Ascending aorta (tissue), 2 donors: ENCODE measurements at places on chromosomes 4 and X. TPM values are rescaled to one million over a fixed set of nuclear protein-coding genes. Genes with fewer than 3 reads are reported as not detected.

DNA sequence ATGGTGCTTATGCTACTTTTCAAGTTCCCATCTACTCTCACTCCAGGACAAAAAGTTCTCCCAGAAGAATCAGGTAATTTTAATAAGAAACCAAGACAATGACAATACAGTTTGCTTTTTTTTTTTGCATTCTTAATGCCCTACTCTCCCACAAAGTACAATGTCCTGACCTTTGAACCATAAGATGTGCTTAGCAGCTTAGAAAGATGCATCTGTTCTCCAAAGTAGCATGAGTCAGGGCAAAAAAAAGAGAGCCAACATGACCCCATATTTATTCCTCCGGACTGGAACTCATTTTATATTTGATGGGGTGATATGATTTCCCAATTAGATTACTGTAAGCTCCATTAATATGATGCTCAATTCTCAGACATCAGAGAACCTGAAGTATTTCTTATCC, 16.5 kb upstream of the PDCL2 start:
- no peak for DNase-seq
- H3K4me1 ChIP-seq, result no peaks in the 10 kb centered on the region
- no peak overlapping the region for H3K4me3 ChIP-seq
- H3K36me3 ChIP-seq, result no peaks in the 10 kb centered on the region

DNA sequence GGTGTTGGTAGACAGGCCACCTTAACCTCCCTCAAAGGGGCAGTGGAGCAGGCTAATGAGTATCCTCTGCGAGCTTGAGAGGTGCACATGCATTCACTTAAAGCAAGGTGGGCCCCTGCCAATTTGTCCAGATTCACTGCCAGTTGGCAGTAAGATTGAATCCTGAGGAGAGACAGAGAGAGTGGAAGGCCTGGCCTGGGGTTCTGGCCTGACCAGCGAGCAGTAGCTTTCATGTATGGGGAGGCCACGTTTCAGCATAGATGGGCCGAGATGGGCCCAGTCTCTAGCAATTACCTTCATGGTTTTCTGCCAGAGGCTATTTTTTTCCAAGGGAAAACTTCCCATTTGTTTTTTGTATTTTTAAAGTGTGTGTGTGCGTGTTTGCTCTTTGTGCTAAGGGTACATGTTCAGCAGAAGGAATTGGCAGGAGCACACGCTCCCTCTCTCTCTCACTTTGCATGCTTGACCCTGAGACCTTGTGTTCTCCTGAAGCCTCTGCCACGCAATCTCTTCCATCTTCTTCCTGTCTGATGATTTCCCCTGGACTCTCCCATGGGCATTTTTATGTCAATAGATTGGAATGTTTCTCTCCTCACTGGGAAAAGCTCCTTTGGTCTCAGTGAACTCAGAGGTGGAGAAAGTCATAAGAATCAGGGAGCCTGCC, 215.8 kb upstream of the SFRP2 start:
- no peaks in the 10 kb centered on the region for H3K4me1 ChIP-seq
- H3K36me3 ChIP-seq, result no peaks in the 10 kb centered on the region
- no peak overlapping the region for H3K4me3 ChIP-seq
- no peak overlapping the region for H3K27ac ChIP-seq
- no peaks in the 10 kb centered on the region for H3K27me3 ChIP-seq

- DNase-seq, result no peak
- no peak overlapping the region for H3K27ac ChIP-seq
- peak overlapping the region; percentile 48 for H3K4me3 ChIP-seq
- H3K36me3 ChIP-seq, result no peaks in the 10 kb centered on the region
Observed at GRCh38 chr4:82044141-82044993, 329.4 kb downstream of the HNRNPD start.

DNA sequence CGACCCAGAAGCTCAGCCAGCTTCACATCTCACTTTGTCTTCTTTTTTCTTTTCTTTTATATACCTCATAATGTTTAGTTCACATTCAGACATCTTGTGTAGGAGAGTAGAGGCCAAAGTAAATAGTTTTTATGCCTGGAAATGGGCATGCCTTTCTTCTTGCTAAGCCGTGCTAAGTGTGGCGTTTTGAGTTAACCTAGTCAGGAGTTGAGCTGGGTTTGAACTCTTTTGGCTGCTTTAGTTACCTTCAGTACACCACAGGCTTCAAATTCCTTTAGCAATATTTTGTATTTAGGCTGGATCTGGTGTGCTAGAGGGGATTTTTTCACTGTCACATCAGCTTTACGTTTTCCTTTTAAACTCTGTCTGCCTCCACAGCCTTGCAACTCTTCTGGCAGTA, 300.8 kb downstream of the ZNF674 start:
- peak overlapping the region; percentile 53 for H3K27ac ChIP-seq
- no peak for DNase-seq
- no peaks in the 10 kb centered on the region for H3K4me1 ChIP-seq
- H3K27me3 ChIP-seq, result no peaks in the 10 kb centered on the region
- H3K36me3 ChIP-seq, result no peaks in the 10 kb centered on the region

DNA sequence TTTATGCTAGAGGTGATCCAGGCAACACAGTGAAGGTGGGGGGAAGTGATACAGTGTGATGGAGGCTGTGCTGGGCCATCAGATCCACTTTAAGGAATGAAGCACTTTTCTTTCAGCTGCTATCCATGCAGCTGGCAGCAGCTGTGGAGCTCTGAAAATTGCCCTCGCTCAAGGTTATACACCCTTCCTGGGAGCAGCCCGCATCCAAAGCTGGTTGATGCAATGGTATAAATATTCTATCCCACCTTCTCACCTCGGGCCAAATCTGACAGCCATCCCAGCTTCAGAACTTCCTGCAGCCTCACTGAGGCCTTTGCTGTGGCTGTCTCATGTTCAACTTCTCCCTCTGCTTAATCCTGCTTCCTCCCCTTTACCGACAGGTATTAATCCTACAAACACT, 18.6 kb downstream of the CXCL13 start:
- H3K36me3 ChIP-seq, result no peaks in the 10 kb centered on the region
- no peak for DNase-seq
- no peaks in the 10 kb centered on the region for H3K27me3 ChIP-seq
- H3K4me3 ChIP-seq, result no peak overlapping the region
- H3K27ac ChIP-seq, result no peak overlapping the region
- H3K4me1 ChIP-seq, result no peaks in the 10 kb centered on the region

DNA sequence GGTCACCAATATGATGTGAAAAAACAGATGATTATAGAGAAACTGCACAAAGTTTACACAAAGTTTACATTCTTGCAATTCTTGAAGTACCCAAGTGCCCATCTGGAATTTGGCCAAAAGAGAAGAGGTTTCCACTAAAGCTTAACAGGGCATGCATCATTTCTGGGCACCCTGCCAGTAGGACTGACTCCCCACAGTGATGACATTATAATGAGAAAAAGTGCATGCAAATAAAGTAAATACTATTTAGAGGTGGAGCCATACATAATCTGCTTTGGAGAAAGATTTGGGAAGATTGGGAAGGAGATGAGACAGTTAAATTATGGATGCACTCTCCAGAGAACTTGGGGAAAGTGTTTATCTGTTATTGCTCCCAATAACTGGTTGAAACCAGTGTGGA, 93.7 kb upstream of the TRPC3 start:
- no peaks in the 10 kb centered on the region for H3K27me3 ChIP-seq
- H3K36me3 ChIP-seq, result no peaks in the 10 kb centered on the region
- H3K4me3 ChIP-seq, result no peak overlapping the region
- H3K27ac ChIP-seq, result no peak overlapping the region
- DNase-seq, result no peak

DNA sequence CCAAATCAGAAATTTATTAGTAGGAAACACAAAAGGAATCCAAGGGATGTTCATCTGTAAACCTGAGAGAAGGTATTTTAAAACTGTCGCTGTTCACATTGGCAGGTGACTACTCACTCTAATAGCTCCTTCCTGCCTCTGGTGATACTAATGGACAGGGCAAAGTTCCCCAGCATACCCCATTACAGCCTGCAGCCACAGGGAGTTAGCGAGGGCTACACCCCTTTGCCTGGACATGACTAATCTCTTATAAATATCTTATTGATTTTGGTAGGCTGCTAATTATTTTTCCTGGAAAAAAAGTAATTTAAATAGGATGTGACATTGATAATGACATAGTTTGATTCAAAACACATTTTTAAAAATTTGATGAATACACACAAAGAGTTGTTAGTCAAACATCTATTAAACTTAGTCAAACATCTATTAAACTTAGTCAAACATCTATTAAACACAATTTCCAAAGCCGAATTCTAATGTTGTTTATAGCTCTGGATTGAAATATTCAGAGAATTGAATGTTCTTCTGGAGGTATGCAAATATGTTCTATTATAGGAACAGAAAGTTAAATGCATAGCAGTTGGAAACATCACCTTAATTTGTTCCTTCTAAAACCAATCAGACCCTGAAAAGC, 83.0 kb upstream of the CBR4 start:
- H3K36me3 ChIP-seq, result peaks cover 4% of the 10 kb centered on the region
- H3K4me3 ChIP-seq, result no peak overlapping the region
- H3K27me3 ChIP-seq, result no peaks in the 10 kb centered on the region

- H3K4me1 ChIP-seq, result no peaks in the 10 kb centered on the region
- no peak overlapping the region for H3K4me3 ChIP-seq
- H3K27ac ChIP-seq, result no peak overlapping the region
- no peaks in the 10 kb centered on the region for H3K36me3 ChIP-seq
- no peak for DNase-seq
Observed at GRCh38 chr4:80532674-80533333, 197.3 kb downstream of the CFAP299 start.

DNA sequence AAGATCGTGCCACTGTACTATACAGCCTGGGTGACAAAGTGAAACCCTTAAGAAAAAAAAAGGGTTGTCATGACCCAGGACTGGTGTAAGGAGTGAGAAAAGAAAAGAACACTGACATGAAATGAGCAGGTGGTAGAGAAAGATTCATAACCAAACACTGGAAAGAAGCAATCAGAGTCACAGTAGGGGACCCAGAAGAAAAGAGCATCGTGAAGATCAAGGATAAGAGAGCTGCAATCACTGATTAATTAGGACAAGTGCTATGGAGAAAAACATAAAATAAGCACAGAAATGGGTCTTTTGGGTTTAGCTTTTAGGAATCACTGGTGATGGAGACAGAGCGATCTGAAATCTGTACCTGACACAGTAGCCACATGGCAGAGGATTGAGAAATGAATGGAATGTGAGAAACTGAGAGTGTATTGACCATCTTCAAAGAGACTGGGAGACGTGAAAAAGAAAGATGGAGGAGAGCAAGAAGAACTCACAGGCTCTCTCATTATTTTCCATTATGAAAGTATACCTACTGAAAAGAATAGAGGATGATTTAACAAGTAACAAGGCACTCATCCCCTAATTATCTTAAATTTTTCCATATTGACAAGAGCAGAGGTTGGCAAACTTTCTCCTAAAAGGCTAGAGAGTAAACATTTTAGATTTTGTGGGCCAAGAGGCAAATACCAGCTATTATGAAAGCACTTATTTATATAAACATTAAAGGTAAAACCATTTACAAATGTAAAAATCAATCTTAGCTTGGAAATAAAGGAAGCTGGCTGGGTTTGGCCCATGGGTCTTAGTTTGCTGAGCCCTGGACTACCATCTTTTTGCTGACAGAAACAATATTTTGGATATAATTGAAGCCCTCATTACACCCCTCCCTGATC, 7.3 kb downstream of the TMEM154 start:
- no peaks in the 10 kb centered on the region for H3K4me1 ChIP-seq
- no peak for DNase-seq
- no peak overlapping the region for H3K27ac ChIP-seq
- no peaks in the 10 kb centered on the region for H3K27me3 ChIP-seq
- H3K36me3 ChIP-seq, result no peaks in the 10 kb centered on the region

DNA sequence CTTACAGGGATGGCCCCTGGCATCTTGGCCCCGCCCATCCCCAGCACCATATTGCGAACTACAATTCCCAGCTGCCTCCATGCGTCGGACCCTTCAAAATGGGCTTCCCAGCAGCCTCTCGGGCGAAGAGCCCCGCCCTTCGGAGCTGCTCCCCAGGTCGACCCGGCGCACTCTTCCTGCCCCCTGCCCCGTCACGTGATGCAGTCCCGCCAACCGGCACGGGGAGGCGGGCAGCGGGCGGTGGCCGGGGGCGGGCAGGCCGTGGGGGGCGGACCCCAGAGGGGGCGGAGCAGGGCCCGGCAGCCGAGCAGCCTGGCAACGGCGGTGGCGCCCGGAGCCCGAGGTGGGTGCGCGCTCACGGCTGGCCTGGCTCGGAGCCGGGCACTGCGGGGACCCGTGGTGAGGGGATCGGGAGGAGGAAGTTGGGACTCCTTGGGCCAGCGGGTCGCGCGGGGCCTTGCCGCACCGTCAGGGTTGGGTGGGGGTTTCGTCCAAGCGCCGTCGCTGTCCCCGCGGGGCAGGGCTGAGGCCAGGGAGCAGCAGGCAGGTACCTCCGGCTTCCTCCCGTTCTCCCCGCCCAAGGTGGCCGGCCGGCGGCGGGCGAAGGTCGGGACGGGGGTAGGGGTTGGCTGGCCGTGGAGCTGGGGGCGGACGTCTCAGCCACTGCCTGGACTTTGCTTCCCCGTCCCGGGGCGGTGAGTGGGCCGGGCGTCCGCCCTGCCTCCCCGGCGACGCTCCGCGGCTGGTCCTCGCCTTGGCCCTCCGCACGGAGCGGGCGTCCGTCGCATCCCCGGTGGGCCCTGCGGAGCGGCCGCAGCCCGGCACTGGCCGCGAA, at the start of gene MTM1:
Gene MTM1, plus strand, starts transcription at position 302 of the 835 bp plus-strand sequence. CDS start 23,994 bp downstream, outside the sequence.
- H3K27me3 ChIP-seq, result no peaks in the 10 kb centered on the region
- peak; percentile 82 for DNase-seq
- H3K36me3 ChIP-seq, result no peaks in the 10 kb centered on the region
- peak within 1 kb of the TSS; percentile 55 for H3K4me3 ChIP-seq
- peak within 1 kb of the TSS; percentile 84 for H3K27ac ChIP-seq
- no peaks in the 10 kb centered on the region for H3K4me1 ChIP-seq

GRCh38 chr4:156725257-156725656, 246.3 kb downstream of the PDGFC start:
- H3K27ac ChIP-seq, result no peak overlapping the region
- no peaks in the 10 kb centered on the region for H3K36me3 ChIP-seq
- DNase-seq, result no peak
- no peak overlapping the region for H3K4me3 ChIP-seq
- H3K27me3 ChIP-seq, result no peaks in the 10 kb centered on the region

MAGEC2 gene
- not detected for total RNA-seq

NLRP2B gene
- total RNA-seq, result not detected

HSFX3 gene
- total RNA-seq, result not detected

ZNF157 gene
- total RNA-seq, result not detected

CDX4 gene
- not detected for total RNA-seq

CT47B1 gene
- total RNA-seq, result not detected

CXCR3 gene
- total RNA-seq, result not detected
